ENCODE measurements at places on chromosomes 2 and 18.
A peak's percentile ranks its signal among the peaks of the same experiment; 100 is the strongest.

GRCh38 chr2:21571686-21572085, 447.9 kb downstream of the TDRD15 start:
- no peak for DNase-seq

DNA sequence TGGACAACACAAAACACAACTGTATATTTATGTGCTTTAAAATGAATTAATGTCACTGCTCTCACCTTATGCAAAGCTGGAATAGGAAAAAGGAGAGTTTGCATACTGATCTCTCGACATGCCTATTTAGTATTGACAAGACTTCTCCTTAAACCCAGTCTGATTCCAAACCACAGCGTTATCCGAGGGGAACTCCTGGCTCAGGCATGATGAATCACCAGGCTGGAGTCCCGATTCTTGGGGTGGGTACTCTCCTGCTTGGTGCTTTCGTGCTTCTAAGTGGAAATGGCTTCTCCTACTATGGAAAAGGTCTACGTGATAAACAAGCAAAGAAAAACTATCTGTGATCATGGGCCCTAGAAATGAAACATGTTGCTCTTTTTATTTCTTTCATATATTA, 88.9 kb upstream of the SLC35G4 start:
- no peak for DNase-seq

- no peak for DNase-seq
These were observed 355.4 kb downstream of the KIAA1328 start for GRCh38 chr18:37184209-37184868.

- no peak for DNase-seq
These were observed 108.3 kb upstream of the NRP2 start for GRCh38 chr2:205574001-205574400.

- no peak for DNase-seq
These were observed 52.8 kb upstream of the SPP2 start for GRCh38 chr2:233997707-233998106.

DNA sequence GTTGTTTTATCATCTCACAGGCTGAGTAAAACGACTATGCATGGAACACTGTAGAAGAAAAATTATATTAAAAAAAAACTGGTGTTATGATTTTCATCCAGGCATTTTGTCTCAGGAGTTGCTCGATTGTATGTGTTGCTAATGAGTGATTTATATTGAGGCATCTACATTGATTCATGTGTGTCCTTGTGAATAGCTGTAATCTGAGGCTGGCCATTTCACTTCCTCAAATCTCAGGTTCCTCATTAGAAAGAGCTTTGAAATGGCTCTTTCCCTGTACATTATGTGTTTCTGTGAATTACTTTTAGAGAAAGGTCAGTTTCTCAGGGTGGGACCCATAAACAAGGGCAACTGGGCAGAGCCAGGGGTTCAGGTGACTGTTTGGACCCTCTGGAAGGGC, 2.3 kb downstream of the IL18R1 start:
- no peak for DNase-seq

- no peak for DNase-seq
These were observed 83.4 kb downstream of the ZFP36L2 start for GRCh38 chr2:43142921-43143438.

- no peak for DNase-seq
These were observed 39.3 kb downstream of the PELI1 start for GRCh38 chr2:64104933-64105332.

DNA sequence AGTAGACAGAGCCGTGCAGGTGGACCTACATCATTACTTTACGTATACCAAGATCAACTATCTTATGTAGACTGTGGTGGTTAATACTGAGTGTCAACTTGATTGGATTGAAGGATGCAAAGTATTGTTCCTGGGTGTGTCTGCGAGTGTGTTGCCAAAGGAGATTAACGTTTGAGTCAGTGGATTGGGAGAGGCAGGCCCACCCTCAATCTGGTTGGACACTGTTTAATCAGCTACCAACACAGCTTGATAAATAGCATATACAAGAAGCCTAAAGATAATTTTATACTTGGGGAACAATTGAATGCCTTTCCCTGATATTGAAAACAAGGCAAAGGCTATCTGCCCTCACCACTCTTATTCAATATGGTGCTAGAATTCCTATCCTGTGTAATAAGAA, 604.2 kb upstream of the ZEB2 start:
- DNase-seq, result no peak

DNA sequence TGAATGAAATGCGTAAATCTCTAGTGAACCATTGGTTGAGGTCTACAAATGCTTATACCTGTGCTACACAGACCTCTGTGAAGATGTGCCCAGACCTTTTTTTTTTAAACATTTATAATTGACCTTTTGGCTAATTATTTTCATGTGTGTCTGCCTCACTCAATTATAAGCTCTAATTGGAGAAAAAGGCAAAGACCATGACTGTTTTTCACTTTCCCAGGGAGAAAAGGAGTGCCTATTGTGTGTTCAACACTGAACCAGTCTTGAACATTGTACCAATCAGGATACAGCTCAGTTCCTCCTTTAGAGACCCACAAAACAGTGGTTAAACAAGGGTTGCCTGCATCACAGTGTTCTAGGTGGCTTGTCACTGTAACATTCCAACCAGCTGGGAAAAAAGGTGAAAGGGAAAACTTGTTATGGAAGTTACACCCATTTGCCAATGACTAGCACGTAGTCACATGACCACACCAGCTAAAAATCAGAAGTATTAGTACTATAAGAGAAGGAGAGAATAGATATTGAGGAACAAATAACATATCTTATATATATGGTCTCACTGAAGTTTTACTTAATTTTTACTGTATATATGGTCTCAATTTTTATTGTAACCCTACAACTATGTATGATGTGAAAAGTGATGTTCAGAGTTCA, 13.4 kb downstream of the TANK start:
- no peak for DNase-seq

GRCh38 chr2:60303680-60304079, 249.8 kb downstream of the BCL11A start:
- DNase-seq, result no peak

- no peak for DNase-seq
These were observed 120.5 kb downstream of the FAM210A start for GRCh38 chr18:13605901-13606300.

DNA sequence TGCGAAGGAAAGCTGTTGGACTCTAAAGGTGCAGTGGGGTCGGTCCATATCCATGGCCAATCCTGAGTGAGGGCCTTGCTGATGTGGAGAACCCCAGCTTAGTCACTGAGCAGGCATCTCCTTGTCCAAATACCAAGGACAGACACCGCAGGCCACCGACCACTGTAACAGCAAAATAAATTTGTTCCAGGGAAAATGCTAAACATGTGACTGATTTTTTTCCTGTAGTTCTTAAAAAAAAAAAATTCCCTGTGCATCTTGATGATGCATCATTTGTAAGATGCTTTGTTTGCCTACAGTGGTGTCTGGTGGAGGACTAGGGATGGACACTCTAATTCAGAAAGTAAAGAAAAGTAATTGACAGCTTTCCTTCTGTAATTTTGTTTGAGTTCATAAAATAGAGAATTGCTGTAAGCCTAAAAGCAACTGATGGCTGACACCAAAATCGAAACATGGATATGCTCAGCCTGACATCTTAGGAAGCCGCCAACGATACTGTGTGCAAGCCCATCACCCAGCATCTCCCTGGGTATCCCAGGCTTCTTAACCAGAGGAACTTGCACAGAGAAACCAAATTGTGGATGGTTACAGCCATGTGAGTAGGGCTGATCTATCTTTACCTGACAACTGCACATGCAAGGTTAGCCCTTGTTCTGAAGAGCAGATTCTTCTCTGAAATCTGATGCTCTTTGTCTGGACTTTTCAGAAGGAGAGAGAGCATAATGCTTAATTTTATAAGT, 188.6 kb downstream of the ARL4C start:
- no peak for DNase-seq

DNA sequence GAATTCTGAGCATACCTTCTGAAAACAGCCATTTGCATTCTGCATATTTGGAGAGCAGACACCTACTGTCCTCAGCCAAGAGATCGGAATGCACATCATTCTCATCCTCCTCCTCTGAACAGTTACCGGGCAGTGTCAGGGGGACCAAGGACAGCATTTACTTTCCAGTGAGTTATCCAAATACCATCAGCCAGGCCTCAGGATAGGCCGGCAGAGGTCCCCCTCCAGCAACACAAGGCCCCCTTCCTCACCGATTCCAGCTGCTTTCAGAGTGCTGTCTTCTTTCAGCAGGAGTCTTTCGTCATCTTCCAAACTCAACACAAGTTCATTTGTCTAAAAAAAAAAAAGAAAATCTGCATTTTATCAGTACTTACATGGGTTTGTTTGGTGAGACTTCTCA, 55.3 kb downstream of the C2orf76 start:
- peak; percentile 20 for DNase-seq

DNA sequence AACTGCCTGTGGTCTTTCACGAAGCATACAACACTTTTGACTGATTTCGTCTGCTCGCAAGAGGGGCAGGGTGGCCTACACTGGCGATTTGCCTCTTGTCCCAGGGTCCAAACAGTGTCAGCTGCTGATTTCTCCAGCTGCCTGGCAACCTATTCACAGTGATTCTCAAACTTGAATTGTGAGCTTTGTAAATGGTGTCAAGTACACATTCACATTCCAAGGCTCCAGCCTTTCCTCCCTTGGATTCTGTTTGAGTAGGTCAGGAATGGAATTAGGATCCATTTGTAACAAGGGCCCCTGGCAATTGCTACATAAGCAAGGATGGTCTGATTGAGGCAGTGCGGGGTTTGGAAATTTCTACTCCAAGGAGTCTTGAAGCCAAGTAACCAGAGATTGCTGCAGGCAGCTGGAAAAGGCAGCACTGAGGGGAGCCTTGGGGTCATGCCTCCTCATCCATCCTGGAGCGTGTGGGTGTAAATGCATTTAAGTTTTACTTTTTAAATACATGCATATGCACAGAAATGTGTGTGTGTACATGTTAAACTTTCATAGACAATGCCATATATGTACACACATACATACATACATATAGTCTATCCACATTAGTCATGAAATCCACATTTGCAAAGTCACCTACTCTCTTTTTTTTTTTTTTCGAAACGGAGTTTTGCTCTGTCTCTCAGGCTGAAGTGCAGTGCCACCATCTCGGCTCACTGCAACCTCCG, 86.8 kb upstream of the UXS1 start:
- no peak for DNase-seq

- no peak for DNase-seq
These were observed 90.1 kb downstream of the ACVR1 start for GRCh38 chr2:157785866-157786662.

DNA sequence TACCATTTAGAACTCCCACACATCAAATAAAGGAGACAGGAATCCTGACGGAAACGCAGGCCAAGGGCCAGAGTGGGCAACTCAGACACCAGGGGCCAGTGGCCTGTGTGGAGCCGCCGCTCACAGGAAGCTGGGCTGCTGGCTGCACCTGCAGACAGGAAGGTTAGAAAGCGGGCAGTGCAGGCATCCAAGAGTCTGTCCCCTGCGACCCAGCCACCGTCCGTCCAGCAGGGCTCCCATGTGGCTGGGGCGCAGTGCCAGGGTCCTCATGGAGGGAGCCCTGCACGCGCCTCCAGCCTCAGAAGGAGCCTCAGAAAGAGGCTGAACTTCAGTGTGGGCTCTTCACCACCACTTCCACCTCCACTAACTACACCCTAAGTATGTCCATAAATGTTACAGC, 2.5 kb upstream of the ANO7 start:
- DNase-seq, result no peak

DNA sequence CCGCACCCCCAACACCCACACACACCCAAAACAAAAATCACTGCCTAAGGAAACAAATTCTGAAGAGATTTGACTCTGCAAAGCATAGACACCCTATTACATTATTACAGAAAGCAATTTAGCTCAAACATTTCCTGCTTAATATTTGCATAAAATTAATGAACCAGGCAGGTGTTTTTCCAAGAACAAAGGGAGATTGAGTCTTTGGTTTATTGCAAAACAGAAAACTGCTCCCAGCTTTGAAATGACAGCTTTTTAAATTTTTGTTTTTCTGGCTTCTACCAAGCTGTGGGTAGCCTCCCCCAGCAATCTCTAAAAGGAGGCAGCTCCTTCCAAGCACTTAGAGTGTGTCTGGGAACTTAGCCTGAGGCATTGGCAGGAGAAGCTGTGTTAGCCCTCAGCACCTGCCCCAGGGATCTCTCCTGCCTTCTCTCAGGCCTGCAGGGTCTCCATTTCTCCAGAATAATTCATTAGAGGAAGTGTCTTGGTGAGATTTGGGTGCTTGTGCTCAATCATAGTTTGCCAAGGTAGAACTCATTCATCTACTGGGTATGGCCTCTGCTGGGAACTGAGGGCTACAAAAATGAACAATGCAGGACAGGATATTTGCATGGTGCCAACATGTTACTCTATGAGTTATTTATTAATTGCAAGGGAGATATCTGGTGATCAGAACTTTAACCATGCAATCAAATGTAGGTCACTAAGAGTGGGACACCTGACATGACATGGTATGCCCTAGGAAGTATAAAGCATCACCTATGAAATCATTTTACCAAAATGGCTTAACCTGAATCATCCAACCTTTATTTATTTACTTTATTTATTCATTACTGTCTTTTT, 58.7 kb downstream of the B3GNT2 start:
- DNase-seq, result no peak

GRCh38 chr18:53800171-53800570, 424.3 kb downstream of the MBD2 start:
- DNase-seq, result no peak

DNA sequence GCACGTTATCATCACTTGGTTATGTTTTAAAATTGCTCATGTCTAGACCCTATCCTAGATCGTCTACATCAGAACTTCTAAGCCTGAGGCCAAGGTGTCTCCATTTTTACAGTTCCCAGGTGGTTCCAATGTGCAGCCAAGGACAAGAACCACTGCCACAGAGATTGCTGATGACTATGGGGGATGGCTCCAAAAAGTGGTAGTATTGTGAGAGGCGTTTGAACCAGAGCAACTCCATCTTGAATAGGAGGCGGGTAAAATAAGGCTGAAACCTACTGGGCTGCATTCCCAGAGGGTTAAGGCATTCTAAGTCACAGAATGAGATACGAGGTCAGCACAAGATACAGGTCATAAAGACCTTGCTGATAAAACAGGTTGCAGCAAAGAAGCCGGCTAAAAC, 212.6 kb upstream of the FBXO11 start:
- DNase-seq, result no peak

DNA sequence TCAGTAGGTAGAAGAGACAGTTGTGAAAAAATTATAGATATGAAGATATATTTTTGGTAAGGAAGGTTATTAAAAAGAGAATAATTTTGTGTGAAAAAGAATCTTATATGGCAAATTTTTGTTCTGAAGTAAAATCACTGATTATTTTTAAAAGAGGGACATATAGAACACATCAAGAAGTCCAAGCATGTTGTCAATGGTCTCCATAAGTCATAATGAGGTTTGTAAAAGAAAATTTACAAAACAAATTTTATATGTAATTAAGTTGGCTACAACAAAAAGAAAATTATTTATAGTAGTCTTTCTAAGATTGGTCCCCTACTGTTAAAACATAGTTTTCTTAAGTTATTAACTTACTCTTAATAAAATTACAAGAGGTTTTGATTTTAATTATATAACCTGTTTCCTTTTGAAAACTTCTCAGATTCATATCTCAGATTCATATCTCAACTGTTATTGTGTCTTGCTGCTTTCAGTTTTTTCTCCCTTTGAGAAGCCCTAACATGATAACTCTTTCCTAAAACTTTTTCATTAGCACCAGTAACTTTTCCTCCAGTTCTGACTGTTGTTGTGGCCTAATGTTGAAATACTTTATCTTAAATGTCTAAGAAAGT, 81.2 kb downstream of the SH3YL1 start:
- no peak for DNase-seq
